ENCODE measurements at places on chromosomes 16 and 17.

DNA sequence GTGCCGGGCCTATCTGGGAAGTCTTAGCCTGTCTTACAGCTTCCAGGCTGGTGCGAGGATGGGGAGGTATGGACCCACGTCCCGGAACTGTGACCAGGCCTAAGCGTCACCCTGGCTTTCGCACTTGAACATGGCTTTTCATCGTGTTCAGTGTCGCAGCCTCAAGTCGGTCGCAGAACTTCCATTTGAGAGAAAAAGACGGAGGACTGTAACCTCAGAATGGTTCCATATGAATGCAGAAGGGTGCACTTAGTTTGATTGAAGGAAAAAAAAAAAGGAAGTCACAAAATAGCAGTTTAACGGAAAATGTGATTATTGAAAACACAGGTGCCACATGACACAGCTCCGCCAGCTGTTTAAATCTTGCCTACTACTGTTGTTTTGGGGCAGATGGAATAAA, 30.2 kb upstream of the JPT2 start:
- no peak for DNase-seq

- DNase-seq = no peak
Observed at GRCh38 chr16:27374221-27374803, 27.7 kb upstream of the IL21R start.

- DNase-seq = no peak
Observed at GRCh38 chr17:76934561-76935320, 66.5 kb downstream of the MGAT5B start.

GRCh38 chr16:30588651-30589050, 3.2 kb upstream of the ZNF785 start:
- no peak for DNase-seq

DNA sequence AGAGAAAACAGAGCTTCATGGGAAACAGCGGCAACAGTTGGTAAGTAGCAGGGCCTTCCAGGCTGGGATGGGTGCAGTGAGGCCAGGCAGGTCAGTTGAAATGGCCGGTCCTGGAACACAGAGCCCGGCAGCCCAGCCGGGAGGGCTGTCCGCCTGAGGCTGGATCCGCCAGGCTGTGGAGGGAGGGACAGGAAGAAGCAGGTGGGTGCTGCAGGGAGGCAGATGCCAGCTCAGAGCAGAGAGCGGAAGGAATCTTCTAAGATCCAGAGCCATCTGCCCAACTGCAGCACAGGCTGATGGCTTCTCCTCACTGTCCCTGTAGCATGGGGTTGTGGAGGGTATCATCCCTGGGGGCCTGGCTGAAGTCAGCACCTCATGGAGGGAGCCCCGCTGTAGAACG, 599 bp downstream of the RNF112 start:
- DNase-seq = no peak

Data from NCI-H2081 treated with DMSO at 0.1 percent for 48 hours (cell line).